ENCODE measurements at places on chromosomes 1 and 21.

- no peak for DNase-seq
Measured at GRCh38 chr1:1022302-1023009, 2.5 kb downstream of the AGRN start.

GRCh38 chr1:172585348-172585747, 52.4 kb downstream of the SUCO start:
- no peak for DNase-seq

GRCh38 chr21:26153758-26154157, 16.8 kb downstream of the APP start:
- DNase-seq: no peak

DNA sequence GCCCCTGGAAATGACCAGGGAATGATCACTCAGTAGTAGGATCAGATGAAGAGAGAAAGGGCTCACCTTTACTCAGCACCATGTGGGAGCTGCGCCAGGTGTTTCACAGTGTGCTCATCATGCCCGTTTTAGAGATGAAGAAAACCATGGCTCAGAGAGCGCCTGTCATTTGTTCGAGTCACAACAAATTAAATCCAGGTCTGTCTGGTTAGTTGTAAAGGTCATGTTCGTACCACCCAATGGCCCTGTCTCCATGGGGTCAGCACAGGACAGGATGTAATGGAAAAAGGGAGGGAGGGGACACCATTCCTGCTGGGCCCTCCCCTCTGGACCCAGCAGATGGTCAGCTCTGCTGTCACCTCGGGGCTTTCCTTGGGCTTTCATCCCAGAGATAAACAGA, 15.2 kb downstream of the KIRREL1 start:
- no peak for DNase-seq

DNA sequence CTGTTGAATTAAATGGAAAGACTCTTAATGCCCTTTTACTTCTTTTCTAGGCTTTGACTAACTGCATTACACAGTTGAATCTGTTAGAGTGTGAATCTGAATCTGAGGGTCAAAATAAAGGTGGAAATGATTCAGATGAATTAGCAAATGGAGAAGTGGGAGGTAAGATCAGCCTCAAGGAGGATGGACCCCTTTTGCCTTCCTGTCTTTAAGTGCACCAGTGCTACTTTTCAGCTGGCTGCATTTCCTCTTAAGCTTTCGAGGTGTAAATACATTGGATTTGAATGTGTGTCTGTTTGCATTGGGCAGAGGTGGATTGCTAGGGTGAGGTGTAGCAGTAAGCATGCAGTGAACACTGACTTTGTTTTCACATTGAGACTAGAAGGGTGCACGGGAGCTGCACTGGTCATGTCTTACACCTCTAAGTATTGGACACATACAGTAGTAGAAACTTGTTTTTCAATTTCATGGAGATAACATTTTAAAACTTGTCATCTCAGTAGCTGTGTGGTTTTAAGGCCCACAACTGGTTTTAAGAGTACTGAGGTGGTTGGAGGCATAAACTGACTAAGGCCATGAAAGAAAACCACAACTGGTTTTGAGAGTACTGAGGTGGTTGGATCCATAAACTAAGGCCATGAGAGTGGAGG, 35.4 kb downstream of the MIA3 start:
- DNase-seq: peak; percentile 81

GRCh38 chr1:211331011-211331709, 4.5 kb downstream of the TRAF5 start:
- DNase-seq: peak; percentile 33

DNA sequence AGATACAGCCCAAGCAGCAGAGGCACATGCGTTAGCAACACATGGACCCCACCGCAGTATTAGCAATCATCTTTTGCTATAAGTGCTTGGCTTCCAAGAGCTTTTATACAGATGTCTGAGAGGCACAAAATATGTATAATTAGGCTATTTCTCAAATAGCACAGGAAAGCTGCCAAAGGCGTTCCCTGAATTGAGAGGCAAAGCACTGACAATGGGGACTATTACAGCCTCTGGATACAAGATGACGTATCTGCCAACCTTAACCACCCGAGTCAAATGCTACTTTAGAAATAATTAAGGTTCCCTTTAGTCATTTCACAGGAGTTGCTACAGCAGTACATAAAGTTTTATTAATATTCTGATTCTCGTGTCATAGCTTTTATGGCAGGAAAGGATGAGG, 6.4 kb downstream of the STMN1 start:
- no peak for DNase-seq

DNA sequence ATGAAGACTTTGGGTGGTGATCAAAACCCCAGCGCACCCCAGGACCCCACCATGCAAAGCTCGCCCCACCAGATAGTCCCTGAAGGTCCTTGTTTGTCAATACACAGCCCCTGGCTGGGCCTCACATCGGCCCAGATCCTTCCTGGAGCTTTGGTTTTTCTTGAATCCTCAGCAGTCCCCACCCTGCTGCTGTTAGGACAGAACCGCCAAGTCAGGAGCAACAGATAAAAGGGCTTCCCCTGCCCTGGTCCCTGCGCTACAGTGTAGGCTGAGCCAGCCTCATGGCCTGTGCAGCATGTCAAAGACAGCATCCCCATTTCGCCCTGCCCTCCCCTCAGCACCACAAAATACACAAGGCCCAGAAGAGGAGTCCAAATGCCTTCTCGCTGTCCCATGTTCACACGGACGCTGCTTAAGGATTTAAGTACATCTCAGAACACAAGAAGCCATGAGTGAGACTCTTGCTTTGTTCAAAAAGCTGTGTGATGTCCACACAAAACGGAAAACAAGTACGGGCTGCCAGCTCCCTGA, 65.7 kb downstream of the PSMG1 start:
- DNase-seq: no peak

- no peak for DNase-seq
Measured at GRCh38 chr1:60504206-60504840, 430.8 kb upstream of the C1orf87 start.

- DNase-seq: no peak
Measured at GRCh38 chr21:33492571-33492970, 1.1 kb upstream of the DNAJC28 start.

DNA sequence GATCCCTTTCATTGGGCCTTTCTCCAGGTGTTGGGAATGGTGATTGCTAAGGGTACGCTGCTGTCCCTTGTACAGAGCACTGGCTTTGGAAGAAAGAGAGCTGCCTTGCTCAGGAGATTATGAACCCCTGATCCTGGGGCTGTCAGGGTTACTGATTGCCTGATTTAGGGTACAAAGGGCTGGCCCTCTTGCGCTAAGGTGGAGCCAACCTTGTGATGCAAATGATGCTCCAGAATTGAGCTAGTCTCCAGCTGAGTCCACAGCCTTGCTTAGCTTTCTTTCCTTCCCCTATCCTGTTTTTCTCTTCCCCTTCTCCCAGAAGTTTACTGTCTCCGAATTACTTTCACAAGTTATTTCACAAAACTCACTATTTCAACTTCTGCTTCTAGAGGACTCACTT, 334.7 kb downstream of the AMY1C start:
- no peak for DNase-seq

GRCh38 chr1:111200802-111201161, 336 bp upstream of the DENND2D start:
- no peak for DNase-seq

- peak; percentile 79 for DNase-seq
Measured at GRCh38 chr21:42404539-42404938, 837 bp downstream of the UBASH3A start.

DNA sequence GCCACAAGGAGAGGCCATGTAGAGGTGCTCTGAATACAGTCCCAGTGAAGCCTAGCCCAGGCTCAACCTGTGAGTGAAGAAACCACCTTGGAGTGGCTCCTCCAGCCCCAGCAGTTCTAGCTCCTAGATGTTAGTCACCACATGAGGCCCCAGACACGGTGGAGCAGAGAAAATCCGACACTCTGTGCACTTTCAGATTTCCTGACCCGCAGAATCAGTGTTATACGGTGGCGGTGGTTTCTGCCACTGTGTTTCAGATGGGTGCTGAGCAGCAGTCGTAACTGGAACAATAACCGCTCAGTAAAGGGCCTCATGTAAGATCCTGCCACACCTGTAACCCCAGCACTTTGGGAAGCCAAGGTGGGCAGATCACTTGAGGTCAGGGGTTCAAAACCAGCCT, 36.1 kb upstream of the ZBTB8A start:
- no peak for DNase-seq

- DNase-seq: no peak
Measured at GRCh38 chr1:47980501-47980900, 16.7 kb downstream of the TRABD2B start.

DNA sequence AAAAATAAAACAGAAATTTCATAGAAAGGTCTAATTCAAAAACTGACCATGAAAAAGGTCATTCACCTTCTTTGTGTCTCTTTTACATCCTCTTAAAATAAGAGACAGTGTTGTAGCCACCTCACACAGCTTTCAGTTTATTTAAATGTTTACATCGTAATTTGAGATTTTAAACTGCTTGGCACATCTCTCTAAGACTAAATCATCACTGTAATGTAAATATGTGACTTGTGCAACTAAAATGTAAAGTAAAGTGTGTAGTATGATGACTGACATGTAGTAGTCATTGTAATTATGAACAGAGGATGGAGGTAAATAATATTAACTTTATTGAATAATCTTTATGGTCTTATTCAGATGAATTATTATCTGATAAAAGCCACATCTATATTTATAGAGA, 283.9 kb downstream of the KCNT2 start:
- DNase-seq: no peak

DNA sequence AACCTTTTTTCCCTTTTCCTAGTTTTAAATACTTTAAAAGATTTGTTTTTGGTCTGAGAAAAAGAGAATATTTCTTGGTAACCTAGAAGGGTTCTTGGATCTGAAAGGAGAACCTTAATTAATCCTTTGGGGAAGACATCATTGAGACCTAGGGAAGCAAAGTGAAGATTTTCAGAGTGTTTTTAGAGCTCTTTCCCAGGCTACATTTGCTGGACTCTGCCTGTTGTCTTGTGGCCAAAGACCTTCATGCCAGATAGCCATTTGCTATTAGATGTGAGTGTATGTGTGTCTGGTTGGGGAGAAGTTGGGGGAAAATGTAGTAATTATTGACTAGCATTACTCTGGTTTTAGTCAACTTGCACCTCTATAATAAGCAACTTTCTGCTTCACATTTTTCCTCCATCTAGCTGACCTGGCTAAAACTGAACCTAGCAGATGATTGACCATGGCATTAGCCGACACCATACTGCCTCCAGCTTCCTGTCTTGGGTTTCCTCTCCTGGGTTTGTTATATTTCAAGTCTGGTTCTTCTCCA, 239.1 kb downstream of the USP25 start:
- DNase-seq: no peak

- no peak for DNase-seq
Measured at GRCh38 chr21:41885341-41886024, 6.3 kb upstream of the PRDM15 start.

- DNase-seq: no peak
Measured at GRCh38 chr1:63328781-63329180, 6.4 kb downstream of the FOXD3 start.

GRCh38 chr1:243264717-243265116, 8.9 kb downstream of the SDCCAG8 start:
- peak; percentile 13 for DNase-seq

- no peak for DNase-seq
Measured at GRCh38 chr1:93177991-93178390, 2.2 kb downstream of the TMED5 start.

GRCh38 chr1:59266180-59266926, 30.5 kb upstream of the FGGY start:
- no peak for DNase-seq

GRCh38 chr1:117633423-117633822, 27.6 kb downstream of the TENT5C start:
- DNase-seq: no peak

DNA sequence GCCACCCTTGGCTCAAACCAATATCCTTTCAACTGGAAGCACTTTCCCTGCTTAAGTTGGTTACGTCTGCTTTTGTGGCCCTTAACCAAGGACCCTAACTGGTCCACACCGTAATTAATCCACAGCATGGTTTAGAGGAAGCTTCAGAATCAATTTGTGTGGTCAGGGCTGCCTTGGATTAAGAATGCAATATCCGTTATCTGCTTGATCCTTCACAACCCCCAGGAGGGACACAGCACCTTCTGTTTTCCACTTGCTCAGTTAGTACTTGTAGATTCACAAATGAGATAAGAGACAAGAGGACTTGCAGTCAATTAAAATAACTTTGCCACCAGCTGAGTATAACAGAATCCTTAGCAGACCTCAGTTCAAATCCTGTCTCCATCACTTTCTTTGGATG, 56.9 kb upstream of the LRP8 start:
- no peak for DNase-seq

- DNase-seq: peak; percentile 86
Measured at GRCh38 chr1:182430263-182431068, 19.5 kb upstream of the RGSL1 start.

DNA sequence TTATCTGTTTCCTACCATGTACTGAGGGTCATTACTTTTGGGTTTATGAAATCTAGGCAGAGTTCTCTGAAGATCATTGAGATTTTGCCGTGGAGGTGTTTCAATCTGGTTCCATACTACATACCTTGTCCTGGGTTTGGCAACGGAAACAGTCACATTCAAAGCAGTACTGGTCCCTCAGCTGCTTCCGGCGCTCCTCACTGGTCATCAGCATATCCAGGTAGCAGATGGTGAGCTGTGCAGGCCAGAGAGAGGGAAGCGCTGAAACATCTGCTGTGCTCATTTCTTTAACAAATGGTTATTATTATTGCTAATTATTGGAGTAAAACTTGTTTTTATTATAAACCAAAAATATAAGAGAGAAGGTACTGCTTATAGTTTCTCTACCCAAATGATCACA, 591.7 kb downstream of the SMYD3 start:
- DNase-seq: no peak

DNA sequence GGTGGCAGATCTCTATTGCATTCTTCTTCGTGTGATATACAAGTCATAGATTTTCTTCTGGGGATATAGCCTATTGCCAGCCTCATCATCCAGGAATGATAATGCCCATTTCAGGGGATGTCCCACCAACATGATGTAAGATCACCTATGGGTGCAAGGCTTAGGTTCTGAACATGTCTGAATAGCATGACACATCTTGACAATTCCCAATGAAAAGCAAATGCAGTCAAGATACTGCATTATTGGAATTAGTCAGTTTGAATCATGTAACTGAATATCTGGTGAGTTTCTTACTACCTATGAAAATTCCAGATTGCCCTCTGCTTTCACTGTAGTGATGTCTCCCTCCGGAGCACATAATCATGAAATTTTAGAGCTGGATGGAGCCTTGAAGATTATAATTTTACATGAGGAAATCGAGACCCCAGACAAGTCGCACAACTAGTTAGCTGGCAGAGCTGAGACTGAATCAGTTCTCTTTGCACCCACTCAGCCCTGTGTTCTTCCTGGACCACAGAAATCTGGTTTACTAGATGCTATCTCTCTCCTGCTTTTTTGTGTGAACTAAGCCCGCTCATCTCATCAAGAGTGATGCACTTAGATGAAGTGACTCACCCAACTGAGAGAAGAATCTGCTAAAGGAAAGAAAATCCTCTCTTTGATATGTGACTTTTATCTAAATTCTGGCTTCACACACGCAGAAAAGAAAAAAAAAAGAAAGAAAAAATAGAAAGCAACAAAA, 65.0 kb downstream of the WDR64 start:
- no peak for DNase-seq
